CMK (cell line): ENCODE measurements at places on chromosomes 12 and 14.

DNA sequence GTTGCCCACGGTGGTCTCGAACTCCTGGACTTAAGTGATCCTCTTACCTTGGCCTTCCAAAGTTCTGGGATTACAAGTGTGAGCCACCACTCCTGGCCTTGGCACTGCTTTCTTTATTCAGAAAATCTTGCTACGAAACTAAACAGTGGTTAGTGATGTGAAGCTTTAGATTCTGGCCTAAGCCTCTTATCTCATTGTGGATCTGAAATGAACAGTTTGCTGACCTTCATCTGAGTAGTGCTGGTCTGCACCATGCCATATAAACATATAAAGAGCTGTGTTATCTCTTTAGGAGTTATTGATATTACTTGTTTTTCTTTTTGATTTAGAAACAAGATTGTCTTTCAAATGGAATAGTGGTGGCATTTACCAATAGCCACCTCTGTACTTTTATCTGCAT lies 22.6 kb downstream of the SRGAP1 start:
- no peak for DNase-seq

- no peak for DNase-seq
Measured at GRCh38 chr12:66709893-66710292, 31.0 kb upstream of the GRIP1 start.

- DNase-seq: no peak
Measured at GRCh38 chr12:131220331-131220685, 266.6 kb downstream of the ADGRD1 start.

DNA sequence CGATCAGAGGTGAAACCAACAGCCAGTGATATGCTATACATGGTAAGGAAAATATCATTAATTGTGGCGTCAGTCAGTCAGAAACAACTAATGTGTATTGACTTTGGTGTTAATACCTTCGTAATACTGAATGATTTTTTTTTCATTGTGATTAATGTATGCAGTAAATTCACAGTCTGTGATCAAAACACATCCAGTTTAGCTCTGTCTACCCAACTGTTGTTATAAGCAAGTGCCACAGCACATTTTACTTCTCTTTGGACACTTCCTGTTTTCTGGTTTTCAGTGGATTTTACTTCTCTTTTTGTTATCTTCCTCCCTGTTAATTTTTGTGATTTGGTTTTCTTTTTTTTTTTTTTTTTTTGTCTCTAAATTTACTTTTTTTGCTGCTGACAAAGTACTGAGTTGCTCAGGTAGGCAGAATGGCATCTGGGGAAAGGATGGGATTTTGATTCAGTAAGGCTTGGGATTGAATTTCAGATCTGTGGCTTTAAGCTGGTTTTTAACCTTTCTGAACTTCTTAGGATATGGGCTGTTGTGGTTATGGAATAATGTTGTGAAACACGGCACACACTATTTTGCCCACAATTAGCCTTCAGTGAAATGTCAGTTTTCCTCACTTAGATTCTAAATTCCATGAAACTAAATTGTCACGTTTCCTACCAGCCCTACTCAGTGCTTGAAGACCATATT lies 604 bp downstream of the GLIPR1 start:
- no peak for DNase-seq

DNA sequence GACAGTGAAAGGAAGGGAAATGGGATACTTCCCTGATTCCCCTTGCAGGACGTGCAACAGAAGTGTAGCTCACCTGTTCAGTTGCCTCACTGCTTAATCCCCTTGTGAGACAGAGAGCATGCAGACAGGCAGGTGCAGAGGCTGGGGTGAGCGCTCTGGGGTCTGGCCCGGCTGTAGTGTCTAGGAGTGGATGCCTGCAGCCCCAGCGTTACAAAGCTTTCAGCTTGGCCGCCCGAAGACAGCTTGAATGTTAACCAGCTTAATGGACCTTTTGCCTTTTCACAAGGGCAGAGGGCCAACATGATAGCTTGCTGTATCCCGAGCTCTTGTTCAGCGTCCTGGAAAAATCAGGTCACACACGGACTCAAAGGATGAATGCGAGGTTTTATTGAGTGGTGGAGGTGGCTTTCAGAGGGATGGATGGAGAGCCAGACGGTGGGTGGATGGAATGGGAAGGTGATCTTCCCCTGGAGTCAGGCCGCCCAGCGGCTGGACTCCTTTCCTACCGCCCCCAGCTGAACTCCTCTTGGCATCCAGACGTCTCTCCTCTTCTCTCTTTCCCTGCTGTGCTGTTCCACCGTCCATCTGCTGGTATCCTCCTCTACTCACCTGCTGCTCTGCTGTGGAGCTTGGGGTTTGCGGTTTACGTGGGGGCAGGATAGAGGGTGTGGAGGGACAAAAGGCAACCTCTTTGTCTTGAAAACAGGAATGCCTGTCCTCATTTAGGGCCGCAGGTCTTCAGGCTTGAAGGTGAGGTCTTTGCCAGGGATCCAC lies 86.2 kb upstream of the RESF1 start:
- DNase-seq: no peak

DNA sequence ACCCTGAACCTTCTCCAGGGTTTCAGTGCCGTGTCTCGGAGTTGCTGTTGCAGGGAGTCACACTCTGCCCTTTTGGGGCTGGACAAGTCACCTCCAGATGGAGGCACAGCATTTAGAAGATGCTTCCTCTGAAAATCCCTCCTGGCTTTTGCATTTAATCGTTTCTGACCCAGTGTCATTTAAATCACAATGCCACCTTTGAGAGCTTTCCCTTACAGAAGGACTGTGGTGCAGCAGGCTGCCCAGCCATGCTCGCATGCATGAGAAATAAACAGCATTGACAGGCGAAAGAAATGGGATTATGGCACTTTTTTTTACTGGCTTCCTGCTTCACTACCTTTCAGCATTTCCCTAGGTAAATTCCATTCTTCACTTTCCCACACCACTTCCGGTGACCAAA lies 113.4 kb upstream of the DYRK2 start:
- no peak for DNase-seq

- DNase-seq: no peak
Measured at GRCh38 chr12:18612971-18613370, 124.8 kb downstream of the PLCZ1 start.

- no peak for DNase-seq
Measured at GRCh38 chr12:128818065-128819022, 5.4 kb downstream of the SLC15A4 start.

- DNase-seq: no peak
Measured at GRCh38 chr14:67331368-67332125, 28.1 kb downstream of the ATP6V1D start.

- DNase-seq: no peak
Measured at GRCh38 chr12:121364683-121365121, 12.5 kb upstream of the ANAPC5 start.
